ENCODE measurements at places on chromosomes 5 and 9. TPM values are rescaled to one million over a fixed set of nuclear protein-coding genes. Genes with fewer than 3 reads are reported as not detected.

The TEX48 gene
- total RNA-seq, result not detected

The NTRK2 gene
- 0.05 TPM for total RNA-seq

The ANKRD18A gene
- 8.1 TPM for total RNA-seq

The PCA3 gene
- not detected for total RNA-seq

The PSD2 gene
- not detected for total RNA-seq

DNA sequence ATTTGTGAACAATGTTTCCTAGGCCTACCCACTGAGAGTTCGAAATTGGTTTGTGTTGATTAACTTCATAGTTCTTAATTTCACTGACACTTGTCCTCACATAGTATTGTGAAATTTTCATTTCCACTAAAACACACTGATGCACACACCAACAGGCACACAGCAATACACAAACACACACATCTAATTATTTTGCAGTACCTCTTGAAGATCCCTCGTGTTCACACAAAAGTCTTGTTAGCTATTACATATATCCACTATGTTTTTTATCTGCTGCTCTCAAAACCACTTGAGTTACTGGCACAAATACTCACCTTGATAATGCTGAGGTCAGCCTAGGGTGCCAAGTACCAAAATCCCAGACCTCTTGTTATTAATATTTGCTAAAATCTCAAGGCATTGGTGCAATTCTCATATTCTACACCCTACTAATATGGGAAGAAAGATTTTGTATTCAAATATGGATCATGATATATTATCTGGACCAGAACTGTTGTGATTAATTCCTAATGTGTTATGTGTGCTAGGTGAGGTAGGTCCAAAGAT is 767.4 kb upstream of the CDH10 start:
- H3K36me3 ChIP-seq, result no peaks in the 10 kb centered on the region
- no peaks in the 10 kb centered on the region for H3K4me1 ChIP-seq
- DNase-seq, result no peak
- H3K27ac ChIP-seq, result no peak overlapping the region
- H3K27me3 ChIP-seq, result no peaks in the 10 kb centered on the region

GRCh38 chr5:147743678-147744374 is 38.7 kb downstream of the JAKMIP2 start:
- H3K27me3 ChIP-seq, result no peaks in the 10 kb centered on the region
- H3K4me1 ChIP-seq, result no peaks in the 10 kb centered on the region
- no peak overlapping the region for H3K27ac ChIP-seq
- no peaks in the 10 kb centered on the region for H3K36me3 ChIP-seq
- DNase-seq, result no peak
- no peak overlapping the region for H3K4me3 ChIP-seq

GRCh38 chr9:112858625-112859147 is 32.0 kb downstream of the SLC46A2 start:
- H3K27ac ChIP-seq, result no peak overlapping the region
- H3K36me3 ChIP-seq, result no peaks in the 10 kb centered on the region
- H3K4me1 ChIP-seq, result peaks cover 11% of the 10 kb centered on the region
- no peak overlapping the region for H3K4me3 ChIP-seq

DNA sequence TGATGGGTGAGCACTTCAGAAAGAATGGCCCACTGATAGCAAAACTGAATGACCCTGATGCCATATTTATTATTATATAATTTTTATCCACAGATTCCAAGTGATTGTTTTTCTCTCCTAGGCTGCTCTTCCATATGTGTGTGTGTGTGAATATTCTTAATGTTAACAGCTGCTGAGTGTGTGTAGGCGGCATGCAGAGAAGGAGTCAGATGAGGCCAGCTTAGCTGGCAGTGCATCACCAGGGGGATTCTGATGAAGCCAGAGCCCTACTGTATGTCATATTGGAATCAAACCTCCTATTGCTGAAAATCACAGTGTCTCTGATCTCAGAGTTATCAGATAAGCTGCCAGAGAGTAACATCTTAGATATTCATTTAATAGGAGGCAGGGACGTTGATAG is 177.1 kb downstream of the DMAC1 start:
- DNase-seq, result no peak
- peaks cover 19% of the 10 kb centered on the region for H3K4me1 ChIP-seq
- no peaks in the 10 kb centered on the region for H3K36me3 ChIP-seq
- no peak overlapping the region for H3K27ac ChIP-seq

DNA sequence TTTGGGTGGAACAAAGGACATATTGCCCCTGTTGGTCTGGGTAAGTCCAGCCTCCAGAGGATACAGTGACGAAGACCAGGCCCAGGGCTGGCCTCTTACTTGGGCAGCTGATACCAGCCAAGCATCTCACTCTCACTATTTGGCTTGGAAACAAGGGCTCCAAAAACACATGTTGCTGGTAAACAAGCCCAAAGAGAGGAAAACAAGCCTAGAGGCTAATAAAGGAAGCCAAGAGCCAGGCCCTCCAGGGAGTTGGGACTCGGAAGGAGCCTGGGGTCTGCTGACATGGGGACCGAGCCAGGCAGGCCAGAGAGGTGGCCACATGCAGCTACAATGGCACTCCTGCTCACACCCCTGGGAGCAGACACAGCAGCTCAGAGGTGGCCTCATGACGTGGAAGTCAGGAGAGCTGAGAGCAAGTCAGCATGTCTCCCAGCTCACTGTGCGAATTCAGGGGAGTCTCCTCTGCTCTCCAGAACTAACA is 5.7 kb downstream of the SPARC start:
- peaks cover 1% of the 10 kb centered on the region for H3K27me3 ChIP-seq
- H3K36me3 ChIP-seq, result no peaks in the 10 kb centered on the region
- no peaks in the 10 kb centered on the region for H3K4me1 ChIP-seq
- H3K27ac ChIP-seq, result no peak overlapping the region

- H3K36me3 ChIP-seq, result no peaks in the 10 kb centered on the region
- H3K27me3 ChIP-seq, result no peaks in the 10 kb centered on the region
- DNase-seq, result no peak
- H3K4me3 ChIP-seq, result no peak overlapping the region
- H3K27ac ChIP-seq, result no peak overlapping the region
- no peaks in the 10 kb centered on the region for H3K4me1 ChIP-seq
Observed at GRCh38 chr9:76365028-76365427, 29.2 kb downstream of the RFK start.

DNA sequence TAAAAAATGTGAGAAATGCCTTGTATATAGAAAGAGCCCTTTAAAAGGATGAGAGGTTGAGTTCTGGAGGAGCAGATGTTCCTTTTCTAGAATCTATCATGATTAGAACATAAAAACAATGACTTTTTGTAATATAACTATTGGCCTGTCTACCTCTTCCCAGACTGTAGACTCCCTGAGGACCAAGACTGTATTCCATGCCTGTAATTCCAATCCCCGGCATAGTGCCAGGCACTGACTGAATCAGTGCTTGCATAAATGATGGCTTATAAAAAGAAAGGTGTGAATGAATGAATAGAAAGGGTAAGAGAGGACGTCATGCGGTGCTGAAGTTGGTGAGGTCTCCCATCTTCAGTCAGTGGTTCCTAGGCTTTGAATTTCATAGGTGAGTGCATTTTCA is 92.6 kb upstream of the GDNF start:
- H3K27me3 ChIP-seq, result no peaks in the 10 kb centered on the region
- no peak overlapping the region for H3K4me3 ChIP-seq
- H3K27ac ChIP-seq, result no peak overlapping the region
- DNase-seq, result no peak
- H3K4me1 ChIP-seq, result no peaks in the 10 kb centered on the region
- no peaks in the 10 kb centered on the region for H3K36me3 ChIP-seq

DNA sequence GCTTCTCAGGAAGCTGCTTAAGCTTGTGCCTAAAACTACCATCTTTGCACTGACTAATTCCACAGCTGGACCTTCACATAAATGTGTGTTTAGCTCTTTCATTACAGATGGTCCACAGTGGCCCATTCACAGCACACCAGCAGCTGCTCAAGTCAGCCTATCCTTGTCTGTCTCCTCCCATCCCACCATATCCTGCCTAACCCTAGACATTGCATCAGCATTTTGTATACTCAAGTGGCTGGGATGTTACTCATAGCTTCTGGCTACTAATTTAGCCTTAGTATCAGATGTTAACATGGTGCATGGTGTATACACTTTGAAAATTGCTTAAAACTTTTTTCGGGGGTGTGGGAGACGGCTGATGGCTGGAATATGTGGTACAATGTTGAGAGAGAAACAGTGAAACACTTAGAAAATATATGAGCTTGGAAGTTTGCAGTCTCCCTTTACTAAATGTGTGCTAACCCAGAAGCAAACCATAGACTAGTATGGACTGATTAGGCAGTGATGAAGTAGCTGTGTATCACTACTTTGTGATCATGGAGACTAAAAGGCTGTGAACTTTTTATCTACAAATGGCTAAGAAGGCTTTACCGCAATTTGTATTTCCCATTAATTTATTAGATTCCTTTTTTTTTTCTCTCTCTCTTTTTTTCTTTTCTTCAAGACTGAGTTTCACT is 83.1 kb downstream of the JMY start:
- peaks cover 19% of the 10 kb centered on the region for H3K36me3 ChIP-seq
- no peaks in the 10 kb centered on the region for H3K4me1 ChIP-seq
- no peak overlapping the region for H3K4me3 ChIP-seq
- no peak for DNase-seq
- no peaks in the 10 kb centered on the region for H3K27me3 ChIP-seq
- H3K27ac ChIP-seq, result no peak overlapping the region

DNA sequence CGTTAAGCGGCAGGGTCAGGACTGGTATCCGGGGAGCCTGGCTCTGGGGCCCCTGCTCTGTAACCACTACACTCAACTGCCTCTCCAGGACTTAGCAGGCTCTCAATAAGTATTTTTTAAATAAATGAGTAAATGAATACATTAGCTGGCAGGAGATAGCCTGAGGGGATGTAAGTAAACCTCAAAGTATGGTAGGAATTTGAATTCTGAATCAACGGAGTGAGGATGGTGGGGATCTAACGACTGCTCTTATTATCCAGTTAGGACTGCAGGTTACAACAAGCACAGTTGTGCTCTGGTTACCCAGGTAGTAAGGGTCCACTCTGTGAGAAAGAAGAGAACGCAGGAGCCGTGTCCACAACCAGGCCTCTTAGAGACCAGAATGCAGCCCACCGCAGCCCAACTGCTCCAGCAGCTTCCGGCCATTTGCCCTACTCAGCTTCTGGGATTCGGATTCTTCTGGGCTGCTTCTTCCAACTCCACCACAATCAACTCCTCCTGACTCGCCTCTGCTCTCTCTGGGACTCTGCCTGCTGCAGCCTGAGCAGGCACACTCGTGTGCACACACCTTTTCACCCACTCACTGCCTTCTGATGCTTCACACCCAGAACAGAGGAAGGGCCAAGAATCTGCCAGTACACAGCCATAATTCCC is 52.6 kb downstream of the MED27 start:
- peaks cover 18% of the 10 kb centered on the region for H3K4me1 ChIP-seq
- H3K4me3 ChIP-seq, result no peak overlapping the region
- no peak for DNase-seq
- H3K36me3 ChIP-seq, result no peaks in the 10 kb centered on the region

DNA sequence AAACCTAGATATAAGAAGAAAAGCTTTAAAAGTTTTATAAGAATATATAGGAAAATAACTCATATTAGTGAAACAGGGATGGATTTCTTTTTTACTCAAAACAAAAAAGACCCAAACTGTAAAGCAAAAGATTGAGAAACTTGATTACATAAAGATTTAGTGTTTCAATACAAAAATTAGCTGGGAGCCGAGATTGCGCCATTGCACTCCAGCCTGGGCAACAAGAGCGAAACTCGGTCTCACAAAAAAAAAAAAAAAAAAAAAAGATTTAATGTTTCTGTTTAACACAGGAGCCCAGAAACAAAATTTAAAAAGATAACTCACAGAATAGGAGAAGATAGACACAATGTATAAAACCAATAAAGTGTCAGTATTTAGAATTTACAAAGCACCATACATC is 45.2 kb downstream of the CDC14B start:
- H3K27me3 ChIP-seq, result no peaks in the 10 kb centered on the region
- DNase-seq, result no peak
- no peaks in the 10 kb centered on the region for H3K36me3 ChIP-seq
- H3K4me3 ChIP-seq, result no peak overlapping the region

- H3K36me3 ChIP-seq, result no peaks in the 10 kb centered on the region
- H3K27ac ChIP-seq, result no peak overlapping the region
- H3K27me3 ChIP-seq, result peaks cover 12% of the 10 kb centered on the region
- H3K4me1 ChIP-seq, result no peaks in the 10 kb centered on the region
- no peak overlapping the region for H3K4me3 ChIP-seq
- DNase-seq, result no peak
Observed at GRCh38 chr9:22031655-22032411, 22.7 kb upstream of the CDKN2B start.

DNA sequence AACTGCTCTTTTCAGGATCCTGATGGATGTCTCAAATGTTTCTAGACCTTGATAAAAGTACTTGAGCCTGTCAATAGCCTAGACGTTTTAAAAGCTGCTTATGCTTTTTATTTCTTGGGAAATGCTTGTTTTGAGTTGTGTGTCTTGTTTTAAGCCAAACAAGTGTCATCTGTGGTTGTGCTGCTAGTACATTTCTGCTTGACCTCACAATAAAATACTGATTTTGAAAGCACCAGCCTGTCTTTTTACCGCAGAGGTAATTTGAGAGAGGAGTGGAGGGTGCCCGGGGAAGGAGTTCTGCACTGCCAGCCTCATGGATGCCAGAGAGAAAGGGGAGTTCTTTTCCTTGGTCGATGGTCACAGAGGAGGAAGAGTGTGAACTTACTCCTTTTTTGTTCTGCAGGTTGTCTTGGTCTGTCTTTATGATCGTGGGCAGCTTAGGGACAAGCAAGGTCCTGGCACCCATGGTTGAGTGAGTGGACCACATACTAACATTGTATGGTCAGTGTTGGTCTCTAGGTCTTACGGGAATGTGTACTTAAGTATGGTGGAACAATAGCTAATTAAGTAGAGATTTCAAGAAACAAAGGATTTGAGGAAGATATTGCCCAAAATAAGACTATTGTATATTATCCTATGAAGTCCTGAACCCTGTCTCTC is 61.0 kb downstream of the TRIO start:
- no peaks in the 10 kb centered on the region for H3K36me3 ChIP-seq
- no peak overlapping the region for H3K4me3 ChIP-seq
- H3K4me1 ChIP-seq, result no peaks in the 10 kb centered on the region
- no peak overlapping the region for H3K27ac ChIP-seq
- DNase-seq, result no peak

DNA sequence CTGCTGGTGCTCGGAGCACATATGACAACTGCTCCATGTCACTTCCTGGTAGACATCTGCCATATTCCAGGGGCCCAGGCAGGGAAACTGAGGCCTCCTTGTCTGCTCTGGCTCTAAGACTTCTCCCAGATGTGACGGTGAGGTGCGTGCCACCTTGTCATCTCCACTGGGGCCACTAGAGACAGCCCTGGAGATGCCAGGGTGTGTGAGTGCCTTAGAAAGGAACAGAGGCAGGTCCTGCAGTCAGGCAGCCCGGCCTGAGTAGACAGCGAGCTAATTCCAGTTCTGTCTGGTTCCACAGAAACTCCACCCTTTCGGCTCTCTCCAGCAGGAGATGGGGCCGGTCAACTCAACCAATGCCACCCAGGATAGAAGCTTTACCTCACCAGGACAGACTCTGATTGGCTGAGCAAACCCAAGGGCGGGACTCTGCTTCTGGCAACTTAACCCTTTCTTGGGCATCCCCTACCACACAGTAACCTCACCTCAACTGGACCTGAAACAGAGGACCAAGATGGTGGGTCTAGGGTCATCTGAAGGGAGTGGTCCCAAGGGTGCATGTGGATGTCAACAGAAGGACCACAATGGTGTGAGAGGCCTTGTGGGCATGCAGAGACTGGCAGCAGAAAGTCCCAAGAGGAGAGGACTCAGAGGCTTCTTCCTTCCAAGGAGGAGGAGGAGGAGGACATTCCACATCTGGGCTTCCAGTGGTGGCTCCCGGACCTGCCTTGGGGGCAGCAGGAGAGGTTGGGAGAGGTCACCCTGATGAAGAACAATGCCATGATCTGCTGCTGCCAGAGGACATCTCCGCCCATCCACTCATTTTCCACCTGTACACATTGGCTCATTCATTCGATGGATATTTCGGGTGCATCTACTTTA is 77.7 kb downstream of the RGS3 start:
- no peak overlapping the region for H3K4me3 ChIP-seq
- H3K4me1 ChIP-seq, result no peaks in the 10 kb centered on the region
- no peaks in the 10 kb centered on the region for H3K27me3 ChIP-seq
- no peak for DNase-seq

Measured in activated naive CD4-positive, alpha-beta T cell treated with anti-CD3 and anti-CD28 coated beads for 36 hours (primary cell).